ENCODE measurements at places on chromosomes 11 and 22.

DNA sequence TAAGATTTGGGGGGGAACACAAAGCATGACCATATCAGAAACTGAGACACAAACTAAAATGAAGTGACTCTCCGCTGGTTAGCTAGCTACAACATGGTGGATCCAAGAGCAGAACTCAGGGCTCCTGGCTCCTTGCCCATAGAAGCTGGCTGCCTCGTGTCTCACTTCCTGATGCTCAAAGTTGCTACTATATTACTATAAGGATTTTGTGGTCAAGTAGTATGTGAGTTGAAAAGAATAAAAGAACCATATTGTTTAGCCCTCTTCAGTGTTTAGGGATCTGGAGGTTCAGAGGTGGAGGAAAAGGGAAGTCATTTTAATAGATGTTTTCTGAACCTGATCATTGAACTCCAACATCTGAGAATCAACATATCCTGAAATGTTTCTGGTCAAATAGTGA lies 16.9 kb upstream of the SIK2 start:
- H3K4me1 ChIP-seq = no peaks in the 10 kb centered on the region
- H3K27me3 ChIP-seq = no peaks in the 10 kb centered on the region
- H3K27ac ChIP-seq = no peak overlapping the region
- DNase-seq = no peak
- H3K4me3 ChIP-seq = no peak overlapping the region
- H3K36me3 ChIP-seq = peaks cover 4% of the 10 kb centered on the region

- no peak for DNase-seq
- no peak overlapping the region for H3K4me3 ChIP-seq
- H3K4me1 ChIP-seq = peaks cover 18% of the 10 kb centered on the region
- H3K27ac ChIP-seq = no peak overlapping the region
Observed at GRCh38 chr11:36098853-36099375, 155.1 kb downstream of the LDLRAD3 start.

DNA sequence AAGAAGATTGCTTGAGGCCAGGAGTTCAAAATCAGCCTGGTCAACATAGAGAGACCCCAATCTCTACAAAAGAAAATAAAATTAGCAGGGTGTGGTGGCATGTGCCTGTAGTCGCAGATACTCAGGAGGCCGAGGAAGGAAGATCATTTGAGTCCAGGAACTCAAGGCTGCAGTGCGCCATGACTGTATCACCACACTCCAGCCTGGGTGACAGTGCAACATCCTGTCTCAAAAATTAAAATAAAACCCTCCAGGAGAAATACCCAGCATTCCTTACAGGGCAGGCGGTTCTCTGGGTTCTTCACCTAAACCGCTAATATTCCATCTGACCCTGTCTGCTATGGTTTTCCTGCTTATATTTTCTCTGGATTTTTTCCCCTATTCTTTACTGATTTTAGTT lies 13.5 kb downstream of the TCF20 start:
- no peak for DNase-seq
- H3K27me3 ChIP-seq = no peaks in the 10 kb centered on the region
- peaks cover 26% of the 10 kb centered on the region for H3K4me1 ChIP-seq
- H3K27ac ChIP-seq = no peak overlapping the region

- H3K4me3 ChIP-seq = no peak overlapping the region
- H3K27me3 ChIP-seq = no peaks in the 10 kb centered on the region
- no peak overlapping the region for H3K27ac ChIP-seq
- no peak for DNase-seq
- no peaks in the 10 kb centered on the region for H3K4me1 ChIP-seq
Observed at GRCh38 chr11:130815097-130815802, 101.0 kb downstream of the SNX19 start.

- DNase-seq = no peak
- no peaks in the 10 kb centered on the region for H3K36me3 ChIP-seq
- no peaks in the 10 kb centered on the region for H3K27me3 ChIP-seq
- H3K27ac ChIP-seq = no peak overlapping the region
- peaks cover 4% of the 10 kb centered on the region for H3K4me1 ChIP-seq
Observed at GRCh38 chr11:109945626-109946321, 147.4 kb upstream of the ZC3H12C start.

GRCh38 chr11:64848214-64848825 lies 3.9 kb upstream of the CDC42BPG start:
- no peak overlapping the region for H3K4me3 ChIP-seq
- peaks cover 14% of the 10 kb centered on the region for H3K27me3 ChIP-seq
- no peak overlapping the region for H3K27ac ChIP-seq
- peaks cover 7% of the 10 kb centered on the region for H3K4me1 ChIP-seq
- no peak for DNase-seq
- H3K36me3 ChIP-seq = no peaks in the 10 kb centered on the region

DNA sequence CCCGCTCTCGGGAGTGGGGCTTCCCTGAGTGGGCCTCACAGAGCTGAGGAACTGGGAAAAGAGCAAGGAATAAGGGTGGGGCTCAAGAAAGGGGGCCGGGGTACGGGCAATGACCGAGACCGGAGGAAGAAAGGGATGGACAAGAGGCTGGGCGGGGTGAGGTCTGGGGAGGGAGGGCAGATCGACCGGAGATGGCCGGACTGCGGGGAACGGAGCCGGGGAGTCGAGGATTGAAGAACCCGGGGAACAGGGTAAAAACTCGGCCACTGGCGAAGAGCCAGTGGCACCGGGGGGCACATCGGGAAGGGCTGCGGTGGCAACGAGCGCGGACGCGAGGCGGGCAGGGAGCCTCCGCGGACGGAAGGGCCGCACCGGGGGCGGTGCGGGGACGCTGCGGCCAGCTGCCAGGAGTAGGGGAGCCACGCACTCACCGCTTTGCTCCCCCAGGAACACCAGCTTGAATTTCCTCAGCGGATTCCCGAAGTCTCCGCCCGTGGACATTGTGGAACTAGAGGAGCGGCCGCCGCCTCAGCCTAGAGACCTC lies 667 bp downstream of the RAB6A start:
- H3K4me1 ChIP-seq = peaks cover 22% of the 10 kb centered on the region
- DNase-seq = peak; percentile 55
- H3K4me3 ChIP-seq = peak overlapping the region; percentile 90

Data from neural progenitor cell (in vitro differentiated cells).